Thoracic aorta endothelial cell (primary cell): ENCODE measurements at places on chromosomes 6 and 20. TPM values are rescaled to one million over a fixed set of nuclear protein-coding genes. Genes with fewer than 3 reads are reported as not detected.

The MAPK13 gene
- 1.5 and 1.9 TPM in 2 replicates for total RNA-seq

The ID4 gene
- 0.07 and 0.13 TPM in 2 replicates for total RNA-seq

The NR2E1 gene
- not detected in 2 replicates for total RNA-seq

The LAMP5 gene
- 0.66 and 0.72 TPM in 2 replicates for total RNA-seq

The HLA-DPA1 gene
- total RNA-seq, result 5.2 and 16.8 TPM in 2 replicates

The ELOVL4 gene
- total RNA-seq, result 1.9 and 2.0 TPM in 2 replicates

The TNFAIP3 gene
- 3.9 and 4.5 TPM in 2 replicates for total RNA-seq

The CLVS2 gene
- not detected in 2 replicates for total RNA-seq

The GNAS gene
- total RNA-seq, result 454 and 494 TPM in 2 replicates

The BIRC7 gene
- total RNA-seq, result 0.27 TPM in 1 of 2 replicates, not detected in the other

The ATP9A gene
- 21.8 and 25.2 TPM in 2 replicates for total RNA-seq

The FOXP4 gene
- 4.7 and 9.0 TPM in 2 replicates for total RNA-seq

The BPIFB2 gene
- not detected in 2 replicates for total RNA-seq

The LGSN gene
- total RNA-seq, result under 0.01 TPM in 1 of 2 replicates, not detected in the other

The PLTP gene
- total RNA-seq, result 13.4 and 17.0 TPM in 2 replicates

The PCK1 gene
- not detected in 2 replicates for total RNA-seq
